A673 (cell line): ENCODE measurements at places on chromosomes 2 and 18.

GRCh38 chr2:172739661-172740266 lies 4.1 kb downstream of the RAPGEF4 start:
- DNase-seq, result no peak

DNA sequence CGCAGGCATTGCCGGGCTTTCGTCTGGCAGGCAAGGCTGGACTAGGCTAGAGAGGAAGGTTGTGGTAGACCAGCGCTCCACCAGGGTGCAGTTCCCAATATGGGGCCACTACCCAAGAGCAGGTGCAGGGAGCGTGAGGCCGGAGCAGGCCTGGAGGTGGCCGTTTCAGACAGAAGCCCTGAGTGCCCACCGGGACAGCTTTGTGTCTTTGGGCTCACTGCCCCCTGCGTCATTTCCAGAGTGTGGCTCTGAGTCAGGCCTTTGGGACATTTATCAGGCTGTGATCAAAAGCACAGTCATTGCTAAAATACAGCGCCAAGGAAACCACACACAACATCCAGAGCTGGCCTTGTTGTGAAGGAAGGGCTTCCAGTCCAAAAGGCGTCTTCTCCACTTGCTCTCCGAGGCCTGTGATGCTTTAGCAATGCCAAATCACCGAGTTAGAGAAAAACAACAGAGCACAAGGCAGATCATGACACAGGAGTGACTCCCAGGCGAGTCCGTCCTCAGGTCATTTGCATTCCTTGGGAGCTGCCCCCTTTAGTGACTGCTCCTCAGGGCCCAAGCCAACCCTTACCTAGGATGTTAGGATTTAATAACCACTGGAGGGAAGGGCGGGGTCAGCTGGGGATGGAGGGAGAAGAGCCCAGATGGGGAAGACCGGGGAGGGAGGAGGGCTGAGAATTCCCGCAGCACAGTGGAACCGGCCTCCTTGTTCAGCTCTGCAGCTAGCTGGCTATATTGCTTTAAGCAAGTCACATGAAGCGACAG lies 42.3 kb downstream of the RFX8 start:
- DNase-seq, result no peak

DNA sequence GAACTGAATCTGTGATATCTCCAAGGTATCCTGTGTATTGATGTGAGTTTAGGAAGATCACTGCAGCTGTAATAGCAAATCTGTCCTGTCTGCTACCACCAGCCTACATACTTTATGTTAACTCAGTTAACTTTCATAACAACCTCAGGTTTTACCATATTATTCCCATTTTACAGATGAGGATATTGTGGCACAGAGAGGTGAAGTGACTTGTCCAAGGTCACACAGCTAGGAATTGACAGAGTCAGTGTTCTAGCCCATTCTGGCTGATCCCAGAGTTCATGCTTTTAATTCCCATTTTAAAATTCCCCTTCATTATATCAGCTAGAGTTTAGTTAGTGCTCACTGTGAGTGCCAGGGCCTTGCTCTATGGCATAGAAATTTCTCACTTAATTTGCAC lies 49.4 kb downstream of the PLEK start:
- no peak for DNase-seq

GRCh38 chr2:64626963-64627760 lies 26.6 kb downstream of the SERTAD2 start:
- DNase-seq, result peak; percentile 21

- DNase-seq, result no peak
These were observed 105.2 kb downstream of the LYPD6B start for GRCh38 chr2:149143734-149144133.

DNA sequence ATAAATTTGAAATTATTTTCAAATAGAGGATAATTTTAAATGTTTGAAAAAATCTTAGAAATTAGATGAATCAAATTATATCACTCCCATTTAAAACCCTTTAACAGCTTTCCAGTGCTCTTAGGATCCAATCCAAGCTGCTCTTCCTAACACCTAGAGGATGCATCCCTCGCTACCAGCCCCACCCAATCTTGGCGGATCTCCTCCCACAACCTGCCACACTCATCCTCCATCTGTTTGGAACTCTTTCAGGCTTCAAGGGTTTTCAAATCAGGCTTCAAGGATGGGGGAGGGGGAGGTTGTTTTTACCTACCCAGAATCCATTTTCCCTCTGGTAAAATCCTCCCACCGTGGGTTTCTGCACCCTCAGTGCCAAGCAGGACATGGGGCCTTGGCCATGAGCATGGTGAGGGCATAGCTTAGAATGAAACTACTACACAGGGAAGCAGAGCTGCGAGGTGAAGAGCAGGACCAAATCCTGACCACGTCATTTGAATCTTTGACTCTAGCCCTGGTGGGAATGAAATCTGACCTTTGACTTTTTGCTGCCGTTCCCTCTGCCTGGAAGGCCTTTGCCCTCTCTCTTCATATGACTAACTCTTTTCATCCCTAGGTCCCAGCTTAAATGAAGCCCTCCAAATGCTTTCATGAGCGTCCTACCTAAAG lies 113.0 kb upstream of the MAPRE2 start:
- DNase-seq, result no peak
